ENCODE measurements at places on chromosomes 4 and X.
A peak's percentile ranks its signal among the peaks of the same experiment; 100 is the strongest.

GRCh38 chr4:100113096-100113495 is 77.2 kb downstream of the DDIT4L start:
- DNase-seq: no peak
- H3K4me3 ChIP-seq: no peak overlapping the region
- peaks cover 3% of the 10 kb centered on the region for H3K27me3 ChIP-seq
- peaks cover 2% of the 10 kb centered on the region for H3K36me3 ChIP-seq

GRCh38 chr4:108988464-108989195 is 225.8 kb upstream of the ETNPPL start:
- H3K36me3 ChIP-seq: no peaks in the 10 kb centered on the region
- no peak overlapping the region for H3K27ac ChIP-seq
- H3K4me3 ChIP-seq: no peak overlapping the region
- no peak for DNase-seq
- H3K27me3 ChIP-seq: no peaks in the 10 kb centered on the region

GRCh38 chr4:83625821-83626220 is 89.9 kb downstream of the GPAT3 start:
- DNase-seq: no peak
- no peak overlapping the region for H3K4me3 ChIP-seq
- H3K27me3 ChIP-seq: no peaks in the 10 kb centered on the region
- no peak overlapping the region for H3K27ac ChIP-seq

DNA sequence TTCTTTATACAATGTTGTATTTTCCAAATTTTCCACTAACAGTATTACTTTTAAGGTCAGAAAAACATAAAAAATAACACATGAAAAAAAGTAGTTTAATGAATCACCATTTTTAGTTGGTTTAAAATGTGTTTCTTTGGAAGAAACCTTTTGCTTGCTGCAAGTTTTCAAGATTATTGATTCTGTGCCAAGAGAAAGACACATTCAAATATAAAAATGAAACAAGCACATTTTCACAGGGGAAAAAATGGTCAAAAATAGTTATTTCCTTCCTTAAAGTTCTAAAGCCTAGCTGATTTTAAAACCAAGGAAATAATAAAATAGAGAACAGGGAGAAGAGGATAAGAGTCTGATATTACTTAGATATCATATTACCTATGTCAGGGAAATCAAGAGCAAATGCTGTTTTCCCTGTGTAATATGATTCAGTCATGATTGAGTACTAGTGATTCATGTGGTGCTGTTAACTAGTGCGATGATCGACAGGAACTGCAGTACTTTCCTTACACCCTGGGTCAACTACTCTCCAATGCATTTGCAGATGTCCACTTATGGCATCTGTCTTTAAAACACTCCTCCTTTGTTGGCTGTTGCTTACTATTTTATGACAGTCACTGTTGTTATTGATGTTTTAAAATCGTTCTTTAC is 103.8 kb downstream of the CAMK2D start:
- H3K4me1 ChIP-seq: peaks cover 9% of the 10 kb centered on the region
- H3K27me3 ChIP-seq: no peaks in the 10 kb centered on the region
- H3K4me3 ChIP-seq: no peak overlapping the region

GRCh38 chr4:147428583-147428982 is 52.3 kb upstream of the EDNRA start:
- H3K4me1 ChIP-seq: no peaks in the 10 kb centered on the region
- H3K4me3 ChIP-seq: no peak overlapping the region
- H3K27ac ChIP-seq: no peak overlapping the region
- DNase-seq: no peak

GRCh38 chr4:113537628-113538027 is 223.9 kb downstream of the CAMK2D start:
- no peak overlapping the region for H3K27ac ChIP-seq
- H3K4me1 ChIP-seq: no peaks in the 10 kb centered on the region
- no peak for DNase-seq
- H3K36me3 ChIP-seq: no peaks in the 10 kb centered on the region
- H3K27me3 ChIP-seq: no peaks in the 10 kb centered on the region

DNA sequence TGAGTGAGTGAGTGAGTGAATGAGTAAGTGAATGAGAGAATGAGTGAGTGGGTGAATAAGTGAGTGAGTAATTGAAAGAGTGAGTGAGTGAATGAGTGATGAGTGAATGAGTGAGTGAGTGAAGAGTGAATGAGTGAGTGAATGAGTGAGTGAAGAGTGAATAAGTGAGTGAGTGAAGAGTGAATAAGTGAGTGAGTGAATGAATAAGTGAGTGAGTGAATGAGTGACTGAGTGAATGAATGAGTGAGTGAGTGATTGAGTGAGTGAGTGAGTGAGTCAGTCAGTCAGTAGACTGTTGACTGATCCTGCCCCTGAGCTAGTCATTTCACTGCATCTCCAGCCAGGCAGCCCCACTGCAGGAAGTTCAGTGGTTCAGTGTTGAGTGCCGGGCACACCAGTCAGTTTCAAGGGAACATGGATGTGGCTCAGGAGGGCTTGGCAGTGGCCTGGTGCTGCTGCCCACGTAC is 228.4 kb upstream of the PSAPL1 start:
- no peaks in the 10 kb centered on the region for H3K36me3 ChIP-seq
- no peaks in the 10 kb centered on the region for H3K27me3 ChIP-seq
- DNase-seq: no peak
- H3K4me3 ChIP-seq: no peak overlapping the region

GRCh38 chrX:122579526-122579925 is 604.6 kb upstream of the GRIA3 start:
- DNase-seq: no peak
- H3K4me3 ChIP-seq: no peak overlapping the region
- H3K27ac ChIP-seq: no peak overlapping the region
- H3K4me1 ChIP-seq: no peaks in the 10 kb centered on the region
- H3K36me3 ChIP-seq: no peaks in the 10 kb centered on the region
- no peaks in the 10 kb centered on the region for H3K27me3 ChIP-seq

DNA sequence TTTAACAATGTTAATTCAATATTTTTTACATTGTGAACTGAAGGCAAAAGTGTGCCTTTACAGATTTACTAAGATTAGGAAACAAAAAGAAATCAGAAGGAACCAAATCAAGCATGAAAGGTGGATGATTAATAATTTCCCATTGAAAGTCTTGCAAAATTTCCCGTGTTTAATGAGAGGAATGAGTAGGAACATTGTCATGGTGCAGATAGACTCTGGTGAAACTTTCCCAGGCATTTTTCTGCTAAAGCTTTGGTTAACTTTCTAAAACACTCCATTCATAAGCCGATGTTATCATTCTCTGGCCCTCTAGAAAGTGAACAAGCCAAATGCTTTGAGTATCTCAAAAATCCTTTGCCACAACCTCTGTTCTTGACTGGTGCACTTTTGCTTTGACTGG is 1522.8 kb upstream of the PABPC4L start:
- no peaks in the 10 kb centered on the region for H3K36me3 ChIP-seq
- H3K27ac ChIP-seq: no peak overlapping the region
- H3K27me3 ChIP-seq: no peaks in the 10 kb centered on the region

DNA sequence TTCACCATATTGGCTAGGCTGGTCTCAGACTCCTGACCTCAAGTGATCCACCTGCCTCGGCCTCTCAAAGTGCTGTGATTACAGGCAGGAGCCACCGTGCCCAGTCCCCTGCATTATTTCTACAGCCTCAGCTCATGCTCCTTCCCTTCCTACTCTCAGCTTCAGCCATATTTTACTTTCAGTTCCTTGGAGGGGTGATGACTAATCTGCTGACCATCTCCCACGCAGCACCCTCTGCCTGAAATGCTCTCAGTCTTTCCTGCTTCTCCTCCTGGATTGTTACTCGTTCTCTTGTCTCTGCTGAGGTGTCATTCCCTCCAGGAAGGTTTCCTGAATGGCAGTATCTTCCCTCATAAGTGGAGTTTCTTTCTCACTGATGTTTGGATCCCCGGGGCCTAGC is 63.3 kb downstream of the MOSPD2 start:
- DNase-seq: no peak
- no peak overlapping the region for H3K4me3 ChIP-seq
- H3K27me3 ChIP-seq: no peaks in the 10 kb centered on the region
- H3K36me3 ChIP-seq: no peaks in the 10 kb centered on the region
- H3K27ac ChIP-seq: no peak overlapping the region

DNA sequence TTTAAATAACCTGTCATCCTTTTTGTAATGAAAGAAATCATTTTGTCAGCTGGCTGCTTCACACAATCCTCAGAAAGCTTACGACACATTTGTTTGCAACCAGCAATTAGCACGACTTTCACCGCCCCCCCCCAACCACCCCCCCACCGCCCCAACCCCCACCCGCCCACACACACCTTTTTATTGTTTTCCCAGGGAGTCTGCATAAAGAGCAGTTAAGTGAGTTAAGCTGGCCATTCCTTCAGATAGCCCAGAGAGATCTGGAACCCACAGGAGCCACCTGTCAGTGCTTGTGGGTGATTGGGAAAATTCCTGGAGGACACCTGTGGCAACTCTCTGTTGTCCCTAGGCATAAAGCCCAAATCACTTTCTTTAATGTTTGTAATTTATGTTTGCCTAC is 175.7 kb upstream of the FMR1 start:
- H3K36me3 ChIP-seq: no peaks in the 10 kb centered on the region
- no peaks in the 10 kb centered on the region for H3K4me1 ChIP-seq
- no peak overlapping the region for H3K4me3 ChIP-seq
- peak; percentile 55 for DNase-seq
- no peaks in the 10 kb centered on the region for H3K27me3 ChIP-seq
- H3K27ac ChIP-seq: no peak overlapping the region

Measured in H9 (cell line).